CD4-positive, alpha-beta memory T cell (primary cell): ENCODE measurements at places on chromosomes 1 and 21. TPM values are rescaled to one million over a fixed set of nuclear protein-coding genes. Genes with fewer than 3 reads are reported as not detected.

GRCh38 chr1:70072231-70072751 is 133.1 kb downstream of the LRRC40 start:
- no peaks in the 10 kb centered on the region for H3K4me1 ChIP-seq
- no peak for DNase-seq
- H3K27me3 ChIP-seq, result no peaks in the 10 kb centered on the region
- no peaks in the 10 kb centered on the region for H3K36me3 ChIP-seq
- no peak overlapping the region for H3K27ac ChIP-seq

GRCh38 chr1:209103092-209103491 is 480.4 kb upstream of the CAMK1G start:
- no peak for DNase-seq
- no peaks in the 10 kb centered on the region for H3K4me1 ChIP-seq
- no peaks in the 10 kb centered on the region for H3K36me3 ChIP-seq
- H3K4me3 ChIP-seq, result no peak overlapping the region

- H3K4me3 ChIP-seq, result no peak overlapping the region
- no peaks in the 10 kb centered on the region for H3K36me3 ChIP-seq
- H3K27ac ChIP-seq, result no peak overlapping the region
- no peaks in the 10 kb centered on the region for H3K27me3 ChIP-seq
- DNase-seq, result no peak
Observed at GRCh38 chr1:99570486-99571089, 75.3 kb upstream of the PALMD start.

Gene OVAAL
- total RNA-seq, result not detected
